Erythroblast (primary cell): ENCODE measurements at places on chromosomes 6 and 20.

GRCh38 chr6:117149324-117149723 lies 116.0 kb upstream of the VGLL2 start:
- no peak for DNase-seq

DNA sequence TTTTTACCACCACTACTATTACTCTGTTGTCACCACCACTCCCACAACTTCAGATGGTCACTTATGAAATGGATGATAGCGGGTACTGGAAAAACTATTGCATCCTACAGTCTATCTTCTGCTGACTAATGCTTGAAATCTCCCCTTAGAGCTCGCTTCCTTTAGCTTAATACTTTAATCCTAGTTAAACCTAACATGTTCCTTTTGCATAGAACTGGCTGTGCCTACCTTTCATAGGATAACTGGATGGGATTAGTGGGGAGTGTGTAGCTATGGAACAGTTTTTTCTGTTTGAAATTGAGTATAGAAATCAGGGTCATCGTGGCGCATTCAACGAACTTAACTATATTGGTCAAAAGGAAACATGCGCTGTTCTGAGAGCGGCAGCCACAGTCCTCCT lies 294.7 kb downstream of the FARS2 start:
- no peak for DNase-seq

DNA sequence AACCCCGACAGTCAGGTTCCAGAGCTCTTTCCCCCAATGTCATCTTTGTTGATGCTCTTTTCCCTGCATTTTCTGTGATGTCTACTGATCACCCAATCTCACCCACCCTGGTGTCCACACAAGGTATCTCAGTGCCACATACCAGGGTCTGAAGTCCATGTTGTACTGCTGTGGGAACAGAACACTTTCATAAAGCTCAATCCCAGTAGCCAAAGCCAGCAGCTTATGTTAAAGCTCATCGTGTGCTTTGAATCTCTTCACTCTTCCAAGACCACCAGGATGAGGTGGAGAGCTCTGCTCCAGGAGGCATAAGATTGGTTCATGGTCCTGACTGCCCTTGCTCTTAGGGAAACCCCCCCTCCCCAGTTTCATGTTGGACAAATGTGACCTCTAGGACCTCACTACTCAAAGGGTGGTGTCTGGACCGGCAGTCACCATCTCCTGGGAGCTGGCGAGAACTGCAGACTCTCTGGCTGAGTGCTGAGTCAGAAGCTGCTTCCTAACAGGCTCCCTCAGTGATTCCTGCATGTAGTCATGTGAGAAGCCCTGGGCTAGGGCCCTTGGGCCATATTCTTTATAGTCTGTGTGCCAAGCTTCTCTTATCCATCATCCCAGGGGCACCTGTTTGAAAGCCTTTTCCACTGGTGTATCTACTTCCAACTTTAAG lies 13.4 kb upstream of the CPNE5 start:
- no peak for DNase-seq

DNA sequence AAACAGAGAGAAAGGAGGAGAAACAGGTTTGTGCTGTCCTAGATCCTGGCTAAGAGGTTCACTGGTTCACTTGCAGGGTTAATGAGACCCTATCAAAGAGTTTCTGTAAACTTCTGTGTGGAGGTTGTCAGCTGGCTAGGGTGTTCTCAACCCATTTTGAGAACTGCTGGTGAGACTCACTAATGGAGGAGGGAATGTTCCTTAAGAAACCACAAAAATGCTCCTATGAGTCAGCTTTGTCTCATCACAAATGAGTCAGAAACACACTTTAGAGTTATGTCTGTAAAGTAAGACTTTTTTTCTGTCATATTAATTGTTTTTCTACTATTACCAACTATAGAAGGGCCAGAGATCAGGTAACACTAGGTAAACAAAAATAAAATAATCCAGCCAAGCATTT lies 884.4 kb downstream of the PHF3 start:
- no peak for DNase-seq

DNA sequence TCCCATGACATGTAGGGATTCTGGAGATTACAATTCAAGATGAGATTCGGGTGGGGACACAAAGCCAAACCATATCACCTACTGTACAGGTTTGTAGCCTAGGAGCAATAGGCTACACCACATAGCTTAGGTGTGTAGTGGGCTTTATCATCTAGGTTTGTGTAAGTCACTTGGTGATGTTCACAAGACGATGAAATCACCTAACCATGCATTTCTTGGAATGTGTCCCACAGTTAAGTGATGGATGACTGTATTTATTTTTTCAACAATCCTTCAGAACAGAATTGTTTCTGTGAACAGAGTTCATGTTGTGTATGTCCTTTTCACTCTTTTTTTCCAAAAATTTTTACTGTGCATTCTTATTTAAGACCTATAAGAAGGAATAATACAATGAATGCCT lies 76.1 kb downstream of the DTD1 start:
- no peak for DNase-seq

GRCh38 chr6:81806793-81807565 lies 54.5 kb upstream of the TENT5A start:
- no peak for DNase-seq

DNA sequence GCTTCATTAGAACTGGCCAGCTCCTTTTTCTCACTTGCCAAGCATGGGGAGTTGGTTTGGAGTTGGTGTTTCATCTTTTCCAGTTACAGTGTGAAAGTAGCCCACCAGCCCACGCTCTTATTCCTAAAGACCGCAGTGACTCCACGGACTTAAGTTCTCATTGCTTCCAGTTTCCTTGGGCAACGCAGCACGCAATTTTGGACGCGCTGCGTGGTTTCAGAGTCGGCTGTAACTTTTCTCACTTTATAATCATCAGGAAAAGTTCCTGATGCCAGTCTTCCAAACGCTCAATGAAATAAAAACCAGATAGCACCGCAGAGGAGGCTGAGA lies 381 bp upstream of the PEX7 start:
- no peak for DNase-seq

DNA sequence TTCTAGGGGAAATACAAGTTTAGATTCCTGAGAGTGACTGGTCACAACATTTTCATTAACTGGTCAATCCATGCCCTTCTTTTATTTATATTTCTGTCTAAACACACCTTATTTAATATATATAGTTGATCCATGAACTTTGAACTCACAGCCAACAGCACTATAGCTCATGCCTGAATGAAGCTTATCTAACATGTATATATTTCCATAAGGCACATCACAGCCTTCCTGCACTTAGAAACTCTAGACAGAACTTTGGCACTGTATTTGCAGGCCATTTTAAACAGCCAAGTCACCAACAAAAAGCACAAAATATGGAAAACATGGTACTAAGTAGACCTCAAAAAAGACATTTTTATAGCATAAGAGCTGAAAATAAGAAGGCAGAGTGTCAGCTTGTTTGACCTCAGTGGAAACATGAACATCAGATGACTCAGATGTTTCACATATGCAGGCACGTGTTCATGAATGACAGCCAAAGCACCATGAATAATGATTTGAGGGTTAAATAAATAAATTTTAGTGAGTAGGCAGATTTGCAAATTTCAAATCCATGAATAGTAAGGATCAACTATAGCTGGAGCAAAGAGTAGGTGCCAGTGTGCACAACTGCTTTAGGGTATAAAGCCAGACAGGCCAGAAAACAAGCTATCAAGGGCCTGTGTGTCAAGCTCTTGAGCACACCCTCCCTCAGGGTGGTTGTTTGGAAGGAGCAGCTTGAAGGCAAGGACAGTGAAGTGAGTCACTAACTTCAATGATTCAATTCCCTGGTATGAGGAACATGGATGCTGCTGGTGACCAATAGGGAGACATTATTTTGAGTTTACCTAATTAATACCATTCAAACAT lies 88.9 kb upstream of the NT5E start:
- DNase-seq, result no peak

DNA sequence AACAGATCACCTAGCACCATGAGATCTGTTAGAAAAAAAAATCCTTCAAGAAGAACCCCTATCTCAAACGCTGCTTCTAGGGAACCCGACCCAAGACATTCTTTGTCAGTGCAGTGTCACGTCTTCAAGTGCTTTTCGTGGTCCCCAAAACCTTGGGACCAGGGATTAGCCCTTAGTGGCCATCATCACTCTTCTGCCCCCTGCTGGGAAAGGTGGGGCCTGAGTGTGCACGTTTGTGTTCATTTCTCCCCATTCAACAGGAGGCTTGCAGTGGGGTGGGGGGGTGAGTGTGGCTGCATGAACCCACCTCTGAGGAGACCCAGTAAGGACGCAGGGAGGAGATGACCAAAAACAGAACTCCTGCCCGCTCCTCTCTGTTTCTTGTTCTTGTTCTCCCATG lies 218.2 kb upstream of the RNF24 start:
- peak; percentile 34 for DNase-seq

- DNase-seq, result no peak
Measured at GRCh38 chr20:15857173-15857784, 716.0 kb downstream of the KIF16B start.

DNA sequence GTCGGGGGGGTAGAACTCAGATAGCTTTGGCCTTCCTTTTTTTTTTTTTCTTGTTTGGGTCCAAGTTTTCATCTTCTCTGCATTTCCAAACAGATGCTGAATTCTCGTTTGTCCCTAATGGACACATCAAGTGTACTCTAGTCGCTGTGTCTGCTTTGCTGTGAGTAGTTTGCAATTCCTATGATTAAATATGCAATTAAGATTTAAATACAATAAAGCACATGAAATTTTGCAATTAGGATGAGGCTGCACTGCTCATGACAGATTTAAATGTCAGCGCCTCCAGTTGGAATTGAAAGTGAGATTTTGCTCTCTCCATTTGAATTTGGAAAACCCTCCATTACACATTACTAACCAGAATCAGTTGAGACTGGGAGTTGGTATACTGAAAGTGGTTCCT lies 70.4 kb downstream of the PFDN4 start:
- DNase-seq, result no peak

DNA sequence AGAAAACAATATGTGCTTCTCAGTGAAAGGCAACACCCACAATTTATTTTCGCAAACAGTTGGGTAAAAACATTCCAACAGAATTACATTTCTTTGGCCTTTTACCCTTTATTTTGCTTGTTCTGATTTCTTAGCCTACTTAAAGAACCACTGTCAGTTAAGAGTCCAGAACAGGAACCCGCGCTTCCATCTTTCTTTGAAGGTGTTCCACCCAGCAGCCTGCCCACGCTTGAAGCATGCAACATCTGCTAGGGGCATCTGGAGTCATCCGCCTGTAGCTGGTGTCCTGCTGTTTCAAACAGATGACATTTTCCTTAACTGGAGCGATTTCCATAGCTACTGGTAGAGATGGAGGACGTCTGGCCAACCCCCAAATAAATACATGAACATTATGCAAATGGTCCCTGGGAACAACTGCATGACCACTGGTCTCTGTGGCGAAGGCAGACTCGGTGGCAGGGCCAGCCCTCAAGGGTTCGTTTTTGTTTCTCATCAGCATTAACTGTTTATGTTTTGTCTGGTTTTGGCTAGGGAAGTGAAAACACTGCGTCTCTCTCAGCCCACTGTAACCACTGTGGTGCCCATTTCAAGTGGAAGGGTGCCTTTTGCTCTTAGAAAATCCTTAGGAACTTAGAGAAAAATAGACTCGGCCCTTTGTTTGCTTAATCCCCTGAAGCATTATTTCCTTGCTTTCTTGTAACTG lies 51.6 kb downstream of the LAMA4 start:
- no peak for DNase-seq

- no peak for DNase-seq
Measured at GRCh38 chr20:16864963-16865362, 116.8 kb downstream of the OTOR start.

DNA sequence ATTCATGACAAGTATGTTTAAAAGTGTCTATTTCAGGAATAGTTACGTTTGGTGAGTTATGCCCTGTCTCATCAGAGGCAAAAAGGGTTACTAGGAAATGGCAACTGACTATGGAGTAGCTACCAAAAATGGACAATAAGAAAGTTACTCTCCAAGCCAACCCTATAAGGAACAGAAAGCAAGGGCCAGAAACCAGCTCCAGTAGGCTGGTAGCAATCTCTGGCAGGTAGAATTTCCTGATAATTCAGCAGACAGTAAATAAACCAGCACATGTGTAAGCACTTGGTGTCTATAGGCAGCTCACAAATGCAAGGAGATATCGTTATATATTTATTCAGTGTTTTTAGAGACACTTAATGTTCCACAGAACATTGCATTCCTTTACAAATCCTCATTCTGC lies 20.3 kb downstream of the SOX4 start:
- DNase-seq, result no peak

GRCh38 chr20:63325554-63326313 lies 32.7 kb downstream of the COL20A1 start:
- no peak for DNase-seq

- DNase-seq, result no peak
Measured at GRCh38 chr6:158411998-158412397, 99.7 kb downstream of the TULP4 start.

DNA sequence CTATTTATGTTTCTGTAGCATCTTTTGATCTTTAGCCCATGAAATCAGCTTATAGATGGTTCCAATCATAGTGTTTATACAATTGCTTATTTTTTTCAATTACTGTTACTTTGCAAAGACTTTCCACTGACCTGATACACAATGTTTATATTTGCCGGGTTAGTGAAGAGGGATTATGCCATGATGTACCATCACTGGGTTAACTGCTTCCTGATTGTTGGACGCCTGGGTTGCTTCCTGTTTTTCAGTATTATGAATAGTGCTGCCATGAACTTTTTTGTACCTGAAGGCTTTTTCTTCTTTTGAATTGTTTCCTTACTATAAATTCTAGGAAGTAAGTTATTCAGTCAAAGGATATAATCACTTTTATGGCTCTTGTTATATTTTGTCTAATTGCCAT lies 6.9 kb downstream of the MANBAL start:
- DNase-seq, result no peak

- DNase-seq, result no peak
Measured at GRCh38 chr6:34386316-34387137, 5.9 kb downstream of the NUDT3 start.

- DNase-seq, result no peak
Measured at GRCh38 chr6:78251931-78252330, 599.1 kb downstream of the MEI4 start.

- DNase-seq, result peak; percentile 54
Measured at GRCh38 chr6:34544776-34545471, 11.2 kb downstream of the SPDEF start.

GRCh38 chr6:2166717-2167116 lies 78.7 kb downstream of the GMDS start:
- DNase-seq, result no peak

DNA sequence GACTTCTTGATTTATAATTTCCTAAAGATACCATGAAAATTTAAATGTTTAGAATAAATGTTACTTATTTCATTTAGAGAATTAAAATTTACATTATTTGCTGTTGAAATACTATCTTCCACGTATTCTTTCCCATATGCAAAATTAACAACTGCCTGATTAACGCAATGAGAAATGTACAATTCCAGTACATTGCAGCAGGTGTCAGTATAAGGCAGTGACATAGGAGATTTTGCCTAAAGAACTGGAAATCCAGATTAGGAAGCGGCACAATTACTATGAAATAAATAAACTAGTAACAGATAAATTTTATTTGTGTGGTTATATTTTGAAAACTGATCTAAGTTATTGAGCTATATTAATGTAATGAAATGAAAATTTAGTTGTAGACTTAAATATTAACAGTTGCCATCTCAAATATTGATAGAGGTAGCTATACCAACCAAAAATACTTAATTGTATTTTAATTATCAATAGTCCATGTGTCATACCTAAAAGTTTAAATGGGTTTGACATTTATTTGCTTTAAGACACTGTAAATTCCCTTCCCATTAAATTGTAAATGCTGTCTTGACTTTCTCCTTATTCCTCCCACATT lies 300.2 kb downstream of the UTRN start:
- peak; percentile 50 for DNase-seq
